Hematopoietic multipotent progenitor cell treated with erythropoietin and hydrocortisone succinate and interleukin-3 and kit ligand, for 8 days (in vitro differentiated cells): ENCODE measurements at places on chromosomes 2 and 18.

- peak; percentile 64 for DNase-seq
Observed at GRCh38 chr2:216299588-216299987, 72.7 kb downstream of the MARCHF4 start.

DNA sequence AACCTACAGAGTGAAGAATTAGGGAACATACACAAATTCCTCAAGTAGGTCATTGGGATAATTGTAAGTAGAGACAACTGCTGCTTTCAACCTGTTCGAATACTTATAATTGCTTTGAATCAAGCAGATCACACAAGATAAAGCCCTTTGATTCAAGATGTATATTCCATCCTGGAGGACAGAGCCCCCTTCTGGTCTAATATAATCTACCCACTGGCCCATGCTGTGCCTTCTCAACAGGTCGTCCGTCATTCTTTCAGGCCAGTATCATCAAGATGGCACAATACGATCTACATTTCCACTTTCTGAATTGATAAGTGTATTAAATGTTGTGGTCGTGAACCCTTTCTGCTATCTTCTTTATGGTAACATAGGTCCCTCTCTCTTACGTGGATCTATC is 387.0 kb upstream of the CDH19 start:
- no peak for DNase-seq

- no peak for DNase-seq
Observed at GRCh38 chr18:74507927-74508326, 11.8 kb downstream of the CNDP2 start.

DNA sequence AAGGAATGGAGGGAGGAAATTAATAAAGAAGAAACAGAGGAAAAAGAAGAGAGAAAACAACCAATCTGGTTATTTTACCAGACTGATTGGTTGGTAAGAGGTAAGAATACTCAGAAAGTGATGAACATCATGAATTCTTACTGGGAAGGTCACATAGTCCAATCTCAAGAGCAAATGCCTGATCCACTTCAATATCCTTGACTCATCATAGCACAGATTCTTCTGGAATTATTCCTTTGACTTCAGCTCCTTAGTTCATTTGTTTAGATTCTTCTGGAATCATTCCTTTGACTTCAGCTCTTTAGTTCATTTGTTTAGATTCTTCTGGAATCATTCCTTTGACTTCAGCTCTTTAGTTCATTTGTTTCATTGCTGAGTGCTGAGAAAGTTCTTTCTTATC is 2030.6 kb upstream of the CELF4 start:
- no peak for DNase-seq

GRCh38 chr2:172085460-172086159 is at the start of gene DLX1:
Gene DLX1, plus strand, starts transcription at chr2:172085507. Its CDS starts 171 bp downstream, at chr2:172085678.
- no peak for DNase-seq

GRCh38 chr2:167423731-167424130 is 535.5 kb downstream of the XIRP2 start:
- no peak for DNase-seq

DNA sequence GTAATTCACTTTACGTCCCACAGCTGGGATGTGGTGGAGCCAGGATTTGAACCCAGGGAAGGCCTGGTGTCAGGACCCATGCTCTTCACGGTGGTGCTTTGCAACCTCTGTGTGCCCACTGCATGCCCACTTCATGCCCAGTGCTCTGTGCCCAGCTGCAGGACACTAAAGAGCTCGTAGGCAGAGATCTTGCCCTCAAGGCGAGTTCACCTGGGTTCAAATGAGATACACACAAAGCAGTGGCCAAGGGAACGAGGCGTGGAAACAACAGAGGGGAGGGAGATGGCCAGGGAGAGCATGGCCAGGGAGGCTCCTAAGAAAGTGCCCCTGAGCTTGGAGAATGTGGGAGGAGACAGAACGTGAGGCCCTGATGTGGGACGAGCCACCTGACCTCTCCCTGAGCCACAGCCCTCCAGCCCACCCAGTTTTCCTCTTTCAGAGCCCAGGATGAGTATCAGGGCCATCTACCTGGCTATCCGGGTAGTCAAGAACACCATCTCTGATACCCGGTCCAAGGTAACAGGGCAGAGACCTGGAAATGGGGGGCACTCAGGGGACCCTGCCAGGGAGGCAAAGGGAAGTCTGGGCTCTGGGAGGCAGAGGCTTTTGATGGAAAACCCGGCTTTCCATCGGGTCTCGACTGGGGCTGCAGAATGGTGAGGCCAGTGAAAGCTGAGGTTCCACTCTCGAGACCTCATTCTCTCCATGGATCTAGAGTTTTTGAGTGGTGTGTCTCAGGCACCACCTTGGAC is 20.4 kb downstream of the MROH2A start:
- DNase-seq: no peak
